Glutamatergic neuron (in vitro differentiated cells): ENCODE measurements at places on chromosomes 5 and 9.

DNA sequence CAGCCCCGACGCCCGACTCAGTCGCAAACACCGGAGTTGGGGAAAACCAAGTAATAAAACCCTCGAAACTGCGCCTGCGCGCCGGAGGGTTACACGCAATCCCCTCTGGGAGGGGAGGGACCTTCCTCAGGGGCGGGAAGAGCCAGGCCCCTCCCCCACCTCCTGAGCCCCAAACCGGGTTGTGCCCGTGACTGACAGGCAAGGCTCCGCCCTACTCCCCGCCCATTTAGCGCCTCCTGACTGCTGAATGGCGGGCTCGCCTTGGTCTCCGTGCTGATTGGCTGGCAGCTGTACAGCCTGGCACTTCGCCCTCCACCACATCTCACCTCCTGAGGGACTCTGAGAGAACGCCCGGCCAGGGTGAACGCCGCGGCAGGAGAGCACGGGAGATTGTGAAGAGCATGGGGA is at the start of gene PRDM9:
Gene PRDM9, plus strand, starts transcription at position 332 of the 408 bp plus-strand sequence. CDS start 1,425 bp downstream, outside the sequence.
- peak; percentile 38 for DNase-seq

DNA sequence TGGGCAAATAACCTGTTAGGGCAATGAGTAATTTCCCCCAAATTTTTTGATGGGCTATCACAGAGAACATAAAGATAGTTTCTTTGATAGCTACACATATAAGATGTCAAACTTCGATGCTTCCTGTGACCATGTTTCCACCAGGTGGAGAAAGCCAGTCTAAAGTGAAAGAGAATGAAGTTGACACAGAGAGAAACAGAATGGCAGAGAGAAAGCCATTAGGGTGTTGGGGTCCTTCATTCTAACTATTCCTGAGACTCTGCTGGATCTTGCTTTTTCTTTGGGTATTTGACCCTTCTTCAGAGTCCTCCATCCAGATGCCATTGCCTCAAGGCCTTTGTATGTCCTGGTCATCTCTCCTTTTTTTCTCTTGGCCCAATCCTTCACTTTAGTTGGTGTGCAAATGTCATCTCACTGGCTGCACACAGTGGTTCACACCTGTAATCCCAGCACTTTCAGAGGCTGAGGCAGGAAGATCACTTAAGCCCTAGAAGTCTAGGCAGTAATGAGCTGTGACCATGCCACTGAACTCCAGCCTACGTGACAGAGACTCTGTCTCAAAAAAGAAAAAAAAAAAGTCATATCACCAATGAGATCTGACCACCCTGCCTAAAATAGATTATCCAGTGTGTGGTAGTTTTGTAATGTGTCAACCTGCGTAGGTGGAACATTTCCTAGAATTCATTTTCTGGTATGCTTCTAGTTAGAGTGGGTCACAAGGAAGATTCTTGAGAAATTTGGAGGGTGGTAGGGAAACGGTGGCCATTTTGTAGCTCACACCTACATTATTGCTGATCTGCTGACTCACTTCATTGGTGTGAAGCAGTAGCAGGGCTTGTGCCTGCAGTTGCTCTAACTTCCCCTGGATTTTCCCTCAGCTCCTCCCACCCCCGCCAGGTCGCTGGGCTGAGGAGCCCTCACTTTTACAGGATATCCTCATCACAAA is 20.8 kb upstream of the KIF2A start:
- DNase-seq = no peak

DNA sequence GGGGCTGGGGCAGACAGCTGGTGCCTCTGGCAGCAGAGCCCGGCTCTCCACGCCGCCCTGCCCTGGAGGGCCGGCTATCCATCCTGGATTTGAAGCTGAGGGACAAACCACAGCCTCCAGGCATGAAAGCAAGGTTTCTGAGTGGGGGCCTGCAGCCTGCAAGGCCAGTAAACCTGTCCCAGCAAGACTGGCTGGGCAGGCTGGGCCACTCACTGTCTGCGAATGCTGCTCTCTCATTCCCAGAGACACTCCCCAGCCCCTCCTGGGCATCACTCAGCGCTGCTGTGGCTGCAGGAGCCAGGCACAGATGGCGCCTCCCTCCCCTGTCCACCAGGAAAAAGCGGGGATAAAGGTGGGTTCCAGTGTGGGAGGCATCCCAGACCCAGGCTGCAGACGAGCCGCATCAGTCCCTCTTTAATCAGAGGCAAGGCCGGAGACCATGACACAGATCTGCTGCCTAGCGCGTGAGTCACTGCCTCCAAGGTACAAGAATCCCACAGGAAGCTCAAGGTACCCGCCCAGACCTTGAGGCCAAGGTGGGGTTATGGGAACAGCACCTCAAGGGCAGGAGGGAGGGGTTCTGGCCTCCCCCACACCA is 118.0 kb downstream of the VAV2 start:
- no peak for DNase-seq

DNA sequence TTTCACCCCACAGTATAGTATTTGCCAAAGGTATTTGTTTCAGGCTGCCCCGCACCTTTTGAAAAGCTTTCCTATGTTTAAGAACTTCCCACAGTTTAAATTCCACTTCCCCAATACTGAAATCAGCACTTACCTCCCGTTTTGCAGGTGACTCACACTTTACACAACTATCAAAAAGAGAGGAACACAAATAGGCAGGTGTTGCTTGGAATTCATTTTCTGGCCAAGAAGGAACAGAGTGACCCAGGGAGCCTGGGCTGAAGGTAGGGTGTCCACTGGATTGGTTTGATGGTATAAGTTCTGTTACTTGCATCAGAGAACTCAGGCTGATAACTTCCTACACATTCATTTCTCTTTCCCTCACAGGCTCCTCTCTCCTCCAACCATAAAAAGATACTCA is 60.1 kb upstream of the SLC30A5 start:
- no peak for DNase-seq

DNA sequence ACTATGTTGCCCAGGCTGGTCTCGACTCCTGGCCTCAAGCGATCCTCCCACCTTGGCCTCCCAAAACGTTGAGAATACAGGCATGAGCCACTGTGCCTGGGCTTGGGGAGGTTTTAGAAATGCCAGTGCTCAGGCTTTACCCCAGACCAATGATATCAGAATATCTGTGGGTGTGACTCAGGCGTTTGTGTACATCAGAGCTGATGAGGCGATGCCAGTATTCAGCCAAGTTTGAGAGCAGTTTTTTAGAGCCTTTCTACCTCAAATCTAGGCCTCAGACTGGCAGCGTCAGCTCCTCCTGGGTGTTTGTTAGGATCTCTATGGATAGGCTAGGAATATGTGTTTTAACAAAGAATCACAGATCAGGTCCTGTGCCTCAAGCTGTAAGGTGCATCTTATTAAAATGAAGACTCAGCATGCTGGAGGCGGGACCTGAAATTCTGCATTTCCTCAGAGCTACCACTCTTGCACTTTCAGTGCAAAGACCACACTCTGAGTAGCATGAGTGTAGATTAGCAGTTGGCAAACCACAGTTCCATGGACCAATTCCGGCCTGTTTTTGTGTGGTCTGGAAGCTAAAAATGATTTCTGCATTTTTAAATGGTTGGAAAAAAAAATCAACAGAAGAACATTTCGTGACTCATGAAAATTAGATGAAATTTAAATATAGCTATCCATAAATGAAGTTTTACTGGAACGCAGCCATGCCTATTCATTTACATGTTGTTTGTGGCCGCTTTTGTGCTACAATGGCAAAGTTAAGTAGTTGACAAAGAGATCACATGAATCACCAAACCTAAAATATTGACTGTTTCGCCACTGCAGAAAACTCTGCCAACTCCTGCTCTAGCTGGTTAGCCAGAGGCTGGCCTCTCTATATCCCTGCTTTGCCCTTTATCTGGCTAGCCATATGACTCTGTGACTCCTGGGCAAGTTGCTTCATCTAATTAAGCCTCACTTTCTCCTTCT is 92.2 kb downstream of the KLF4 start:
- DNase-seq = no peak

DNA sequence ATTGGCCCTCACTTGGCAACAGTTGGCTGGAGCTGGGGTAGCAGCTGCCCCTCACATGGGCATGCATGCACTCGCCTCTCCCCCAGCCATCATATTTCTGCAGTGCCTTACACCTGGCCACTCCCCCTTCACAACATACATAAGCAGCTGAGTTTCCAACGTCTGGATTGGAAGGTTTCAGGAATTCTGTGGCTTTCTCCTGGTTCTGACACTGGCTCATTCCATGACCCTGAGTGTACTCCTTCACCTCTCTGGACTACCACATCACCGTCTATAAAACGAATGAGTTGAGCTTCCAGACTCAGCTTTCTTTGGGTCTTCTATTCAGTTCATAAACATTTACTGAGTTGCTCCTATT is 84.3 kb downstream of the GALNT10 start:
- no peak for DNase-seq

GRCh38 chr5:135087950-135088349 is 53.9 kb upstream of the PITX1 start:
- DNase-seq = no peak

DNA sequence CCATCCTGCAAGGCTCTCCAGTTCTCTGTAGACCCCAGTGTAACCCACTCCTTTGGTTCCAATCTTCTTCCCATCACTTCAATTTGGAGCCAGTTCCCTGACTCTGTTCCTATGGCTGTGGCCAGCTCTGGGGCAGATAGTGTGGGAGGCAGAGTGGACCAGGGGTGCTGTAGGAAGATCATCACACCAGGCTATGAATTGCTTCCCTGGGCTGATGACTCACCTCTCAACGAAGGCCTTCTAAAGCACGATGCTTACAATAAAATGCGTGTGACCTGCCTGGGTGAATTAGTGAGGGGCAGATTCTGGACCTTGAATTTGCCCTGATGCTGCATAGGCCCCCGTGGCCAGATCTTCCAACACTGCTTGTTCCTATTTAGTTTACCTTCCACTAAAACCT is 289.7 kb downstream of the FBXL7 start:
- DNase-seq = no peak

DNA sequence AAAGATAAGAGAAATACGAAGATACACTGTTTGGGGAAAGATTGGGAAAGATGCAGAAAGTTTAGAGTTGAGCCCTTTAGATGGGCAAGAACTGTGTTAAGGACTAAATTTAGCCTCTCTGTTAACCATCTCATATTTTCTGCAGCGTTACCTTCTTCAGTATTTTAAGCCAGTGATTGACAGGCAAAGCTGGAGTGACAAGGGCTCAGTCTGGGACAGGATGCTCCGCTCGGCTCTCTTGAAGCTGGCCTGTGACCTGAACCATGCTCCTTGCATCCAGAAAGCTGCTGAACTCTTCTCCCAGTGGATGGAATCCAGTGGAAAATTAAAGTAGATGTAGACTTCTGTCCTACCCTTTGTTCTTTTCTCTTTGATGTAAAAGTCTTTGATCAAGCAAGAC is 26.4 kb upstream of the LNPEP start:
- DNase-seq = no peak

DNA sequence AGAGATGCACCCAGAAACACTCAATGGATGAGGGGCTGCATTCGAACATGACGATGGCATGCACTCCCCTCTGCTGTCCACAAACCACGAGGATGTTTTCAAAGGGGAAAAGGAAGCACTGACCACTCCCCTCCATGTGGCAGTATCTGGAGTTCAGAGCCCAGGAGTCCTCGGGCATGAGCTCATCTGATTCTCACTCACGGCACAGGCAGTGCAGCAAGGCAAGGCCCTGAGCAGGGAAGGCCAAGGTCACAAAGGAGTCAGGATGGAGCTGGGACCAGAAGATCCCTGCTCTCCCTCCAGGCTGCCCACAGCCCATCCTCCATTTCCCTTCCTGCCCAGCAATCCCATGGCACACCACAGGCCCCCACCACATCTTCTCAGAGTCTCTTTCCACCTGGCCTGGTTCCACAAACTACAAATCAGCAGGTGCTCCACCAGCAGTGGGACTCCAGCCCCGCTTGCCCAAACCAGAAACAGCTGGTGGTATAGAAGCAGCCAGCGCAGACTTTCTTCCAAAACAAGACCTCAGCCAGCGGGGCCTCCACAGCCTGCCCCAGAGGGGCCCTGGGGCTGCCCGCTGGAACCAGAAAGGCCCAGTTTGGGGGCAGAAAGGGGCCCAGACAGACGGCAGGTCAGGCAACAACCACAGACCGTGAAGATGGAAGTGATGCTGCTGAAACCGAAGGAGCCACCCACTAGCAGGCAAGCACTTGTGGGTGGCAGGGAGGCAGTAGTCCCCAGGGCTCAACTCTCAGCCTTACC is 12.2 kb downstream of the TNIP1 start:
- no peak for DNase-seq

GRCh38 chr5:150781706-150782614 is 3.4 kb downstream of the SMIM3 start:
- no peak for DNase-seq

DNA sequence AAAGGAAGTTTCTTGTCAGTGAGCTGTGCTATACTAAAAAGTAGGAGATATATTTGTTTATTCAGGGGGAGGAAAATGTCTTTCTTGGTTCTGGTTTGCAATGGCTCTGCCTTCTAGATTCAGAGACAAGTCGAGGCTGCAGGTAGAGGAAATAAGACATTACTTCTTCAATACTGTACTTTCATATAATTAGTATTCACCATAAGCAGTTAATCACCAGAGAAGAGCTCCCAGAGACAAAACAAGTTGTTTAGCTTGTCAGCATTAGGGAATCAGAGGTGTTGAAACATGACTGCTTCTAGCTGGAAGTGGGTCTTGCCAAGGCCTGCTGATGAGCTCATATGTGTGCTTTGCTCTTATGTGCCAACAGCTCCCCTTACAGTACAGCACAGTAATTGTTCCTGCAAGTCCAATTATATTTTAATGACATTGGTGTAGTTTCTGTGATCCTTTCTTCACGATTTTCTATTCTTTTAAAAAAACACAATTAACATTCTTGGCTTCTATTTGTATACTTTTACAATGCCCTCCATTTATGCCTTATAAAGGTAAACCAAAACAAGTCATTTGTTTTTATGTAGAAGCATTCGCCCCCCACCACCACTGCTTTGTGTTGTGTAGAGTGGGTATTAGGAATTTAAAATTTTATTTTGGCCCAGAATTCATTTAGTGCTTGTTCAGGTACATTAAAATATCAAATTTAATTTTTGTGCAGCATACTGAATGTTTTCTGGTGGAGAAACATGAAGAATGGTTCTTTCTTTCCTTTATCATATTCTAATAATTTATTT is 112.2 kb downstream of the RPS23 start:
- DNase-seq = peak; percentile 27

GRCh38 chr9:110971705-110972104 is 66.6 kb downstream of the LPAR1 start:
- no peak for DNase-seq

- DNase-seq = no peak
These were observed 31.6 kb downstream of the C9orf40 start for GRCh38 chr9:74920944-74921626.

DNA sequence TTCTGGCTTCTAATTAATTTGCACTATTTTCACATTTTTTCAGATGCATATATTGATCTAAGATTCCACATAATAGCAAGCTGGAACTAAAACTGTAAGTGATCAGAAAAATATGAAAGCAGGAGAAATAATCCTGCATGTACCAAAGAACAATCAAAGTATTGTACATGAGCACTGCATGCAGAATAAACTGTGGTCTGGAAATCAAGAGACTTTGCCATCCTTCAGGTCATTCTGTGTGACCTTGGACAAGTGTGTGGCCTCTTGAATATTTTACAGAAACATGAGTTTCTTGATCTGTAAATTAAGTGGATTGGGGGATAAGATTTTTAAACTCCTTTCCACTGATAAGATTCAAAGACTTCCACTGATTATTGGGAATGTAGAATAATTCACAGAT is 99.2 kb upstream of the GNAQ start:
- DNase-seq = no peak

GRCh38 chr9:108722396-108722795 is 133.4 kb downstream of the ACTL7B start:
- DNase-seq = no peak
